Choroid plexus epithelial cell (primary cell): ENCODE measurements at places on chromosomes 4 and X.

- DNase-seq: no peak
These were observed 1.1 kb upstream of the MRPL1 start for GRCh38 chr4:77861495-77861894.

GRCh38 chr4:184636897-184637296 is 12.3 kb downstream of the CASP3 start:
- DNase-seq: no peak

DNA sequence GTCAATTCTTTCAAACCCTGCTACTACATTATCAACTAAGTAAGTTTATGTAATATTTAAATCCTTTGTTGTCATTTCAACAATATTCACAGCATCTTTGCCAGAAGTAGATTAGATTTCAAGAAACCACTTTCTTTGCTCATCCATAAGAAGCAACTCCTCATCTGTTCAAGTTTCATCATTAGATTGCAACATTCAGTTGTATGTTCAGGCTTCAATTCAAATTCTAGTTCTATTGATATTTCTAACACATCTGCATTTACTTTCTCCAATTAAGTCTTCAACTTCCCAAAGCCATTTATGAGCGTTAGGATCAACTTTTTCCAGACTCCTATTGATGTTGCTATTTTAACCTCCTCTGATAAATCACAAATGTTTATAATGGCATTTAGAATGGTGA is 66.1 kb downstream of the BMP3 start:
- DNase-seq: peak; percentile 19

DNA sequence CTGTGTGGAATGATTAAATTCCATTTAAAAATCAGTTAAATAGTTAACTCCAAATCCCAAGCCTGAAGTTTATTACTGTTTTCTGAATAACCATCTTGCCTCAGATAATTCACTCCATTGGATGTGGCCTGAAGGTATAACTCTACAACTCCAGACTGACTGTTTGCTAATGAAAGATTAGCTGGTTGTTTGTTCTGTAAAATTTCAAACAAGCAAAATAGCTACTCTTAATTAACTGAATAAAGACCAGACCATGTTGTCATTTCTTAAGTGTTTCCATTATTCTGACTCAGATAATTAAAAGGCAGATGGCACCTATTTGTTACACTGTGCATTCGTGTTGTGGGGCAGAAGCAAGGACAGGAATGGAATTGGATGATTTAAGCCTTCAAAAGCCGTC is 78.5 kb upstream of the DDIT4L start:
- no peak for DNase-seq

- no peak for DNase-seq
These were observed 55.7 kb downstream of the DCHS2 start for GRCh38 chr4:154435895-154436294.

DNA sequence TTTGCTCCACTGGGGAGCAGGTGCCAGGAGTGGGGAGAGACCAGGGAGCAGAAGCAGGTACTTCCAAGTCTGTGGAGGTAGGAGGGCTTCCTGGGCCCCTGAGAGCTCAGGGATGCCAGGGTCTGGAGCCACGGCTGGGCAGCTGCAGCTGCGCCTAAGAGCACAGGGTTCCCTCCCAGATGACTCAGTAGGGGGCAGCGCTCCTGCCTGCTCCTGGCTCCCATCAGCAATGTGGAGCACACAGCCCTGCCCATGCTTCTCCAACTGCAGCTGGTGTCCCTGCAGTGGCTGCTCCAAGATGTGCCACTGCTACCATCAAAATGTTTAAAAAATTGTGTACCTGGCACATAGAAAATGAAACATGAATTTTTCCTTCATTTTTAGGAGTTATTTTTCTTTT is 1028.2 kb downstream of the PCDH7 start:
- DNase-seq: no peak

- no peak for DNase-seq
These were observed 74.7 kb downstream of the CEP44 start for GRCh38 chr4:174358410-174358809.

GRCh38 chr4:38823766-38824165 is 19.2 kb upstream of the TLR1 start:
- DNase-seq: no peak

DNA sequence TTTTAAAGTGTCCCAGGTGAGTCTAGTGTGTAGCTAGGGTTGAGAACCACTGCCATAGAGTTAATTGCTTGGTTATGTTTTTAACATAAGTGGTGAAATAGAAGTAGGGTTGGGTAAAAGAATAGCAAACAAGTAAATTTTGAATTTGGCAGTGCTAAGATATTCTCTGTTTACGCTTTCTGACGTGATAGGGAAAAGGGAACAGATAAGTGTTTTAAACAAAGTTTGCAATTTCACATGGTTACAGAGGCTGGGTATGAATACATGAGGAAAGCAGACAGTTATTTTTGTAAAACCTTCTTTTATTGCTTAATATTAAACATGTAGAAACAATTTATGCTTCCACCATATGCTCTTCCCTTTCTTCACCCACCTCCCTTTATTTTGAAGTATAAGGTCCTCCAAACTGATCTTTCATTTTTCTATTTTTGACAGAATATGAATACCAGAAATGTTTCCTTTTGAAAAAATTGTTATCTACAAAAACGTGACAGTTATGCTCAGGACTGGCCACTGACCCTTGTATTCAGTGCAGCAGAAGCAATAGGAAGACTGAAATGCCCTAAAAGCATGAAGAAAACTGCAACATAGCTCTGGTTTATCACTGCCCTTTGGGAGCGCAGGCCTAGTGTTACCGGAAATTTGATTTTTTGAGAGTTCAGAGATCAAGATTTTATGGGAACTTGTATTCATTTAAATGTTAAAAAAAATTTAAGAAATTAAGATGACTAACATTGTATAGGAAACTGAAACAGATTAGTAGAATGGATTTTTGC is 214.4 kb upstream of the ARSJ start:
- no peak for DNase-seq
